ENCODE measurements at places on chromosomes 12 and 14.

DNA sequence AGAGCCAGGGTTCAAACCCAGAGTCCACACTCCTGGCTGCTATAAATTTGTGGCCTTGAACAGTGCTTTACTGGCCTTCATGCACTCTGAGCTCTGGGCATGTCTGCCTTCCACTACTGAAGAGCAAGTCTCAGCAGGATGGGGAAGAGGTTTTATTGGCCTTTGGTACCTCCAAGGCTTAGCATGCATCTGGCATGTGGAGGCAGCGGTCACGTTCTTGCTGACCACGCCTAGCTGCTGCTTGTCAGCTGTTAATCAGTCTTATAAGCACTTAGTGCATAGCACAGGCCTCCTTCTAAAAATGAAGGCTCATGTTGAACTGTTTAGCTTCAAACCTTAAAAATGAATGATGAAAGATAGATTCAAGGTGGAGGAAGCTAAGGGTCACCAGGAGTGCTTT lies 177.5 kb downstream of the PELI2 start:
- no peak for DNase-seq

DNA sequence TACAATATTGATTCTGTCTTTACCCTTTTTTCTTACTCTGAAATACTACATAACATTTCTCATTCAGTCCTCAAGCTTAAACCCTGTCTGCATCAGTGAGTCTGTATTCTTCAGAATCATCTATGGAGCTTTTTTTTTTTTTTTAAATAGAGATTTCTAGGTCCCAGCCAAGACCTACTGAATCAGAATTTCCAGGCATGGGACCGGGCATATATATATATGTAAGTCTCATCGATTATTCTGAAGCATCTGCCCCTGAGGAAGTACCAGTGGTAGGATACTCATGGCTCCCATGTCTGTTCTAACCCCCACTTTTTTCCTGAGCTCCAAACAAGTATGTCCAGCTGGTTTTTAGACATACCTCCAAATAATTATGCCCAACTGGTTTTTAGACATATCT lies 6.1 kb downstream of the DDX47 start:
- DNase-seq, result no peak

DNA sequence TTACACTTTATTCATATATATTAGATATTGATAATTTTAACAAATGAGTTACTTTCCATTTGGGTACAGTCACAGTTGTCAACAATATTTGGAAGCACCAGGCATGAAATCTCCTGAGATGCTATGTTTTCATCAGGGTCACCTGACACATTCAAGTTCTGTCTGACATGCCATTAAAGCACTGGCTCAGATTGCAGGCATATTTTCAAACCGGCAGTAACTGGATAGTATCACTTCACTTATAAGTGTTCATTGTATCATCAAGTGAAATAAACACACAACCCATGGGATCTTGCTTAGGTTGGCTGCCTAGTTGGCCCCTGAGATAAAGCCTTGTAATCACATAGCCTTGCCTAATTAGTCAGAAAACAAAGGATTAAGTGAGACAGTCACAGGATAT lies 4.8 kb downstream of the IFNG start:
- DNase-seq, result no peak

- no peak for DNase-seq
Observed at GRCh38 chr12:53495903-53496751, 3.1 kb downstream of the MAP3K12 start.

DNA sequence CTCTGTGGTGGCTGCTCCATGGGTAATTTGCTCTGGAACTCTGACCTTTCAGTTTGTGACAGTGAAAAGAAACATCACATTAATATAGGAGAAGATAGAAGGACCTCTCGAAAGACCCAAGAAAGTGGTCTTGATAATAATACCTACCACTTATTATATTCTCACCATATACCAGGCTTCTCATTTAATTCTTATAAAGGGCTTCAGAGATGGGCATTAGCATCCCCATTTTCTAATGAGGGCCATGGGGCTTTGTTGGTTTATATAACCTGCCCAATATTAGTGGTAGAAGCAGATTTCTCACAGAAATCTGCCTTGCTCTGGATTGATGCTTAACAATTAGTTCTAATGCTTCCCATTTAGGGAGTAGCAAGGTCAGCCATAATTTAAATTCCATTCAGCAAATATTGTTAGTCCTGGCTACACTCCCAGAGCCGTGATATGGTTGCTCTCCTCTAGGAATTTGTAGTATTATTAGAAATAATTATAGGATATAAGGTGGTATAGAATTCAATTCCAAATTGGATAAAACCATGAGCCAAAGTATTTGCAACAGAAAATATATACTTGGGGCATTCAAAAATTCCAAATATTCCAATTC lies 7.4 kb upstream of the AMIGO2 start:
- DNase-seq, result no peak

DNA sequence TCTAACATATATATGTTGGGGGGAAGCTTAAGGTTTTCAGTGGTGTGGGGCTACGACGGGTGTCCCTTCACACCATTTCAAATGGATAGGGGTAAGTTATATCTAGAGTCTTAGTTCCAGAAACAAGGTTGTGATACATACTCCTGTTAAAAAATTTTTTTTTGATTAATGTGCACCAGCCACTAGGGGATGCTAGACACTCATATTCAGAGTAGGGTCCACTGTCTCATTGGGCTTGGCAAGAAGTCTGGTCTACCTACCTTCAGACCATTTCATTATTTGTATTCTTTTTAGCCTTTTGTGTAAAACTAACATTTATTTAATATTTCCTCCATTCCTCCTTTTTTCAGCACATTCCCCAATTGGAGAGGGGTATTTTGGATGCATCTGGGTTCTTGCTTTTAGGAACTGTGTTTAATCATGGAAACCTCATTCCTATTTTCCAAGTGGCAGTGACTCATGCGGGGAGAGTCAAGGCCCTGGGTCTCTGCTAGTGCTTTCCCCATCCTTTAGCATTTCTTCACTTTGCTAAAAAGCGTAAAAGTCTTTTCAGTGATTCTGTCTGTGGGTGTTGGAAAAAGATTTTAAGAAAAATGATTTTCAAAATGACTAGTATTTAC lies 33.4 kb downstream of the ANO4 start:
- DNase-seq, result no peak

- DNase-seq, result peak; percentile 66
Observed at GRCh38 chr12:113980537-113981337, 14.6 kb upstream of the RBM19 start.

- no peak for DNase-seq
Observed at GRCh38 chr12:104280717-104281458, 22.7 kb upstream of the EID3 start.

GRCh38 chr12:70449753-70450341 lies 83.8 kb downstream of the KCNMB4 start:
- no peak for DNase-seq

- DNase-seq, result no peak
Observed at GRCh38 chr14:75609606-75610475, 31.4 kb downstream of the FLVCR2 start.

DNA sequence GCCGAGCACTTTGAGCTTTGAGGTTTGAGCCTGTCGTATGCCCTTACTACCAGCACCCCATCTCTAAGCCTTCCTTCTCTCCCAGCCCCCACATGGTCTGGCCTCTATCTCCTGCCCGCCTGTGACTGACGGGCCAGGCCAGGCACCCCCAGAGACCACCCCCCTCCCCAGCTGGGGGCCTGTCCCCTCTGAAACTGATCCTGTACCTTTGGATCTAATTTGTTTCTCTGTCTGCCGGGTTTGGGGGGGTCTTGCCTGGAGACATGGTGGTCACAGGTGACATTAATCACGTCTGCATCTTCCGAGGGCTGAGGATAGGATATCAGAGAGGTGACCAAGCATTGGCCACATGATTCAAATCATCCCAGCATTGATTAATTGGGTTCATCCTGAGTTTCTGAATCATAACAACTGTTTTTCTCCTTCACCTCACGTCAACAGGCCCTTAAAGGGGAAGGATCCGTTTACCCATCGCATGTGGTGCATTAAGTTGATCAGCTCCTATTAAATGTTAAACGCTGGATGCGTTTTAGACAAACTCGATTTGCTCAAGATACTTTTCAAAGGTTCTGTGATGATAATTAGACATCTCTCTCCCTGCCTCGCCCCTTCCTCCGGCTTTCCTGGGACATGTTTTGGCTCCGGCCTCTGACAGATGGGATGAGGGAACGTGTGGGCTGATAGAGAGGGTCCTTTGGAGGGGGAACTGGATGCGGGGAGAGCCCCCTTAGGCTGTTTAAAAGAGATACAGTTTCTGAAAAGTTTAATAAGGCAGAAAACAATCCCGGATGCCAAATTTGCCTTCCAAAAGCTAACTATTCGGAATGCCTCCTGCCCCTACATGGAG lies 63.3 kb upstream of the TBX3 start:
- no peak for DNase-seq

- peak; percentile 75 for DNase-seq
Observed at GRCh38 chr12:54251667-54252284, 28.1 kb downstream of the CBX5 start.

- DNase-seq, result no peak
Observed at GRCh38 chr14:104856869-104857860, 7.9 kb upstream of the CEP170B start.

- no peak for DNase-seq
Observed at GRCh38 chr14:34113005-34113511, 162.2 kb upstream of the EGLN3 start.

- no peak for DNase-seq
Observed at GRCh38 chr12:57145460-57146059, 1.9 kb downstream of the LRP1-AS start.

GRCh38 chr14:92217936-92218335 lies 96.2 kb downstream of the CPSF2 start:
- DNase-seq, result no peak

DNA sequence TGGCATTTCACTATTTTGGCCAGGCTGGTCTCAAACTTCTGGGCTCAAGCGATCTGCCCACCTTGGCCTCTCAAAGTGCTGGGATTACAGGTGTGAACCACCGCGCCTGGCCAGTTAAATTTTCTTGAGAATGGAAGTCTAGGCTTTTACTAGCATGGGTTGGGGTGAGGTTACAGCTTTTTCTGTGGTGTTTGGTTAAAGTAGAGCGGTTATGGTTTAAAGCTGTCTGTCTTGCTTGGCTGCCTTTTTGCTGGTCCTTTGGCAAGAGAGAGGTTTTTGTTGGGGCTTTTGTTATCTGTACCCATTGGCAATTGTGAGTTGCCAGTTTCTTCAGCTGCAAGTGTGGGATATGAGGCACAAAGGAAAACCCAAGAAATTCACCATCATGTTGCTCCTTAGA lies 84.1 kb downstream of the BRMS1L start:
- no peak for DNase-seq

GRCh38 chr14:50064993-50065392 lies 51.4 kb downstream of the VCPKMT start:
- DNase-seq, result peak; percentile 19

DNA sequence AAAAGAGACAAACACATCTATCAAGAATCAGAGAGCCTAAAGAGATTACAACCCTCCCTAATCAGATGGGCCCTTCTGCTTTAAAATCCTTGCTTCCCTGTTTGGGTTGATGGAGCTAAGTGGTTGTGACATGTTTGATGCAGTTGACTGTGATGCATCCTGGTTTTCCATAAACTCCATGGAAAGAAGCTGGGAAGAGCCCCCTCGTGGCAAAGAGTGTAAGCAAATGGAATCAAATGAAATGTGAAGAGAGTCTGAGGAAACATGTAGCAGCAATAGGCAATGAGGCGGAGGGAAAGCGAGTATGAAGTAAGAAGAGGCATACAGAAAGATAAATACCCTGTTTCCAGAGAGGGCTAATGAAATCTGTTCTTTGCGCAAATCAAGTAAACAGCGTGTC lies 70.4 kb upstream of the SLCO1C1 start:
- DNase-seq, result no peak

DNA sequence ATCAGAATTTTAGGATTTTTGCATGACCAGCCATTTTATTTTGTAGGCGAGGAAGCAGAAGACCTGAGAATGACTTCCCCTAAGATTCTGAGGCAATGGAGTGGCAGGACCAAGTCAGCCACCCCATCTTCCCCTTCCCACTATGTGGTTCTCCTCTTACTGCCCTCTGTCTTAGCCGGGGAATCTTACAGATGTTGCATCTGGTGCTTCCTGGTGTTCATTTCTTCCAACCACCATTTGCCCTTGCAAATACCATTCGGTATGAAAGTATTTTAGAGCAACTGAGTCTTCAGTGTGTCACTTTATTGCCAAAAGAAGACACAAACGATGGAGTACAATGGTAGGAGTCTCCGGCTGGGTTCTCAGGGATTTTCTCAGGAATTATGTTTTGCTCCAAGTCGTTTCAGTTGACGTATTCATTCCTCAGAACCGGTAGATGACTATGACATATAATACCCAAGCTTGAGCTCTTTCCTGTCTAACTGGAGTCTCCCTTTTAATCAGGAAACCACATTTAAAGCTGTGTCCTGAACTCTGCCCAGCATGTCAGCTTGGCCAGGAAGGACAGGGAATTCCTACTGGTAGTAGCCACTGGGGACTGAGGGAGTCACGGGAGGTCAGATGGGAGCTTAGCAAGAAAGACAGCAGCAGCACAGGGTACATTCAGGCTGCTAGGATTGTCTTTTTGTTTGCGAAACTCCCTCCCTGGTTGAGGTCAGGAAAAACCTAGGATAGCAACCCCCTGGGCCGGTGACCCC lies 87.0 kb downstream of the SAMD4A start:
- DNase-seq, result no peak

DNA sequence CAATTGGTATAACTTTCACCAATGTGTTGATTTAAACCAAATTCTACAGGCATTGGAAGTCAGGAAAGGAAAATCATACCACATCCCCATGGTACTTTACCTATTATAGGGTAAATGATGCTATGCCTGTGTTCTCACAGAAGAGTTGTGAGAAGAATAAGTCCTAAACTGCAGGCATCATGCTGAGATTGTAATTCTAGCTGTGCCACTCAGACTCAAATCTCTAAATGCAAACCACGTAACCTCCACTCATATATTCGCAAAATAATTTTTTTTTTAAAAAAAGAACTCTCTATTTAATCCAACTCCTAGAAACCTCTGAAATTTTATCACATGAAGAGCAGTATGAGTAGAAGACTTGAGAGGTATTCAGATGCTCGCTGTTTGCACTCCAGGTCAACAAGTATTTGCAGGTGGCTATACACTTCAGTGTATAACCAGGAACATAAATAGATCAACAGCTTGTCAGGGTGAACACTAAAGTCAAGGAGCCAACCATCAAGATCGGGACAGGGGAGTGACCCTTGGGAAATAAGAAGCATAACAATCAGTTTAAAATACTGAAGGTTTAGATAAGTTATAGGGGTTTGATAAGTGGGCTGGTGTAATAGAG lies 110.1 kb downstream of the SLC25A21 start:
- no peak for DNase-seq

DNA sequence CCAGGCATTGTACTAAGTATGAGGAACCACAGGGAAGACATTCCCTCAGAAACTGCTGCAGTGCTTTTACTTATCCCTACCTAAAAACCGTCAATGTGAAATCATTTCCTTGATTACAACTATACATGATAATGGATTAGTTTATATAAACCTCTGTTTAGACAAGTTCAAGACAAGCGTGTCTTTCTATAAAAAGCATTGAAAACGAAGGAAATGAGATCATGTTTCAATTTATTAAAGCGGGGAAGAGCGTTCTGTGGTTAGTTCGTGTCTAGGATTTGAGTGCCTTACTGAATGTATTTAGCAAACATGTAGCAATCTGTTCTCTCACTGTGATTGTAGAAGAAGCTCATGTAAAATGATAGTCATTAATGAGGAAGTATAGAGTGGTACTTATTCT lies 37.5 kb downstream of the GALC start:
- DNase-seq, result no peak
